ENCODE measurements at places on chromosomes 2 and 18. TPM values are rescaled to one million over a fixed set of nuclear protein-coding genes. Genes with fewer than 3 reads are reported as not detected.

Gene MALL
- 0.26 TPM for total RNA-seq

Gene PRSS56
- not detected for total RNA-seq

GRCh38 chr2:218257390-218257981, 3.3 kb upstream of the GPBAR1 start:
- H3K27ac ChIP-seq, result peak overlapping the region; percentile 31
- H3K27me3 ChIP-seq, result no peaks in the 10 kb centered on the region
- peaks cover 28% of the 10 kb centered on the region for H3K36me3 ChIP-seq
- no peak overlapping the region for H3K4me3 ChIP-seq

DNA sequence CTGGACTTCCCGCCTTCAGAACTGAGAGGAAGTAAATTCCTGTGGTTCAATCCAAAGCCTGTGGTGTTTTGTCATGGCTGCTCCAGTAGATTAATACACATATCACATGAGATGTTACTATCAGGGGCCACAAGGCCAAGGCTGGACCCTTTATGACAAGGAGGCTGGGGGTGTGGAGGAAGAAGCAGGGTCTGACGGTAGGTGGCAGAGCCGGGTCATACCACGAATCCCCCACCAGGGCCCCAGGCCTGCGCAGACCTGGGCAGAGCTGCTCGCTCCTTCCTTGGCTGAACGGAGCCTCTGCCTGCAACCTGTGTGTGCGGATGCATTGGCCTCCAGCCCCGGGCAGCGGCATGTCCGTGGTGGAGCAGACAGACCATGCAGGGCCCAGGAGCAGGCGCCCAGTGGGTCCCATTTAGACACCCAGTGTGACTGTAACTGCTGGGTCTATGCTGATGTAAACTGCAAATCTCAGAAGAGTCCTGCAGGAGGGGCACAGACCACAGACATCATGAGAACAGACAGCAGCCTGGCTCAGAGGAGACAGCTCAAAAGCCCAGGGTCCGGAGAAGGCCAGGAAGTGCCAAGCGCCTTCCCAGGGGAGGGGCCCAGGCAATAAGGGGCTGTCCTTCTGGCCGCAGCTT, 155.2 kb downstream of the PXDN start:
- H3K27me3 ChIP-seq, result no peaks in the 10 kb centered on the region
- no peak overlapping the region for H3K4me3 ChIP-seq
- H3K36me3 ChIP-seq, result no peaks in the 10 kb centered on the region
- no peak overlapping the region for H3K27ac ChIP-seq
- no peak for DNase-seq
- H3K4me1 ChIP-seq, result no peaks in the 10 kb centered on the region

DNA sequence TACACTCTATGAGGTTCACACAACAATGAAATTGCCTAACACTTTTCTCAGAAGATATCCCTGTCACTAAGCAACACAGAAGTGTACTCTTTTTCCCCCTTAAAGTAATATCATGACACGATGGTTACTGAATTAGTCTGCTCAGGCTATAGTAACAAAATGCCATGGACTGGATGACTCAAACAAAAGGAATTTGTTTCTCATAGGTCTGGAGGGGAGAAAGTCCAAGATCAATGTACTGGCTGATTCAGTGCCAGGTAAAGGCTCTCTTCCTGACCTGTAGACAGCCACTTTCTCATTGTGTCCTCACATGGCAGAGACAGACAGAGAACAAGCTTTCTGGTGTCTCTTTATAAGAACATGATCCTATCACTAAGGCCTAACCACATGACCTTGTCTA, 211.9 kb downstream of the RBM43 start:
- H3K27me3 ChIP-seq, result no peaks in the 10 kb centered on the region
- no peak for DNase-seq

DNA sequence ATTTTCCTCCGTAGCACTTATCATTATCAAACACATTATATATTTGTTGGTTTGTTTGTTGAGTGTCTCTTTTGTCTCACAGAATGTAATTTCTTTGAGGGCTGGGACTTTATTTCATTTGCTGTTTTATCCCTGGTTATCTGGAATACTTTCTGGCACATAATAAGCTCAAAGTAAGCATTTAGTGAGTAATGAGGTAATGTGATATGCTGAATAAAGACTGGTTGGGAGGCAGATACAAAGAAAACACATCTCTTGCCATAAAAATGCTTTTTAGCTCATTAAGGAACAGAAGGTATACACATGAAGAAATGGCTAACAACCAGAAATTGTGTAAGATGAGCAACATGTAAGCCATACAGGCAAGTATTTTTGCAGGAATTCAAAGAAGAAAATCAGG, 1411.8 kb downstream of the LRP1B start:
- H3K4me1 ChIP-seq, result no peaks in the 10 kb centered on the region
- no peaks in the 10 kb centered on the region for H3K36me3 ChIP-seq
- H3K4me3 ChIP-seq, result no peak overlapping the region
- no peak for DNase-seq
- H3K27me3 ChIP-seq, result no peaks in the 10 kb centered on the region
- H3K27ac ChIP-seq, result no peak overlapping the region

- no peaks in the 10 kb centered on the region for H3K4me1 ChIP-seq
- DNase-seq, result no peak
- H3K36me3 ChIP-seq, result no peaks in the 10 kb centered on the region
- no peak overlapping the region for H3K4me3 ChIP-seq
- H3K27me3 ChIP-seq, result no peaks in the 10 kb centered on the region
- no peak overlapping the region for H3K27ac ChIP-seq
These were observed 75.8 kb downstream of the LNPK start for GRCh38 chr2:175926272-175926671.

GRCh38 chr18:77896586-77897252, 647.1 kb downstream of the GALR1 start:
- no peak for DNase-seq
- H3K36me3 ChIP-seq, result no peaks in the 10 kb centered on the region
- H3K27ac ChIP-seq, result no peak overlapping the region
- H3K27me3 ChIP-seq, result no peaks in the 10 kb centered on the region
- no peaks in the 10 kb centered on the region for H3K4me1 ChIP-seq

GRCh38 chr18:76162886-76163285, 332.2 kb downstream of the ZNF516 start:
- H3K27ac ChIP-seq, result no peak overlapping the region
- H3K27me3 ChIP-seq, result no peaks in the 10 kb centered on the region
- no peak overlapping the region for H3K4me3 ChIP-seq
- no peaks in the 10 kb centered on the region for H3K36me3 ChIP-seq

DNA sequence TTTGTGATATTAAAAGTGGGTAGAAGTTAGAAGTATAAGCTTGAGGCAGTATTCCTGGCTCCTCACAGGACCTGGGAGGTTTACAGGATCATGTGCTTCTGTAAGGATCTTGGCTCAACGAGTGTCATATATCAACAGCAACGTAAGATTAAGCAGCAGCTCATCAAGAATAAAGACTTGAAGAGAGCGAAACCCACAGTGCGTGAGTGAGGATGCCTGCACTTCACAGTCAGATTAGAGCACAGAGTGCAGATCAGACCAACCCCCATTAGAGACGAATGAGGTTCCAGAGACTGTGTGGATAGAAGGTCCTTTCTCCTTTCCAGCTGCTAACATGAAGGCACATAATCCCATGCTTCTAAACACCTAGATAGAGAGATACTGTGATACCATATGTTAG, 1656.7 kb upstream of the NXPH2 start:
- H3K36me3 ChIP-seq, result no peaks in the 10 kb centered on the region
- H3K4me3 ChIP-seq, result no peak overlapping the region
- no peaks in the 10 kb centered on the region for H3K27me3 ChIP-seq
- H3K4me1 ChIP-seq, result no peaks in the 10 kb centered on the region

GRCh38 chr2:11118761-11119160, 36.5 kb upstream of the SLC66A3 start:
- no peak for DNase-seq
- H3K4me3 ChIP-seq, result no peak overlapping the region
- H3K27me3 ChIP-seq, result no peaks in the 10 kb centered on the region
- H3K27ac ChIP-seq, result no peak overlapping the region
- no peaks in the 10 kb centered on the region for H3K4me1 ChIP-seq

DNA sequence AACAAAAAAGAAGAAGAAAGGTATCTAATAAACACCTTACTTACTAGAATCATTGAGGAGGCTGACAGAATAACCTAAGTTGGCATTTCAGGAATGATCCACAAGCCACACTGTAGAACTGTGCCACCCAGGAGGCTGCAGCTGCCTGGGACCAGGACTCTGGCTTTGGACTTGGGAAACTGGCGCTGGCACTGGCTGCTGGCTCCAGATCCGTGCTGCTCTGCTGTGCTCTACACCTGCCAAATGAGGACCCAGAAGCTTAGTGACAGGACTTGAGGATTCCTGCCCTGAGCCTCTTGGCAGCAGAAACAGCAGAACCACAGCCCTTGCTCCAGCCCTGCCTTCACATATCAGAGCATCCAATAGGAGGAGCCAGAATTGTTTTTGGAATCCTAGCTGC, 113.5 kb downstream of the CABLES1 start:
- H3K27ac ChIP-seq, result no peak overlapping the region
- H3K4me3 ChIP-seq, result no peak overlapping the region
- DNase-seq, result no peak
- H3K27me3 ChIP-seq, result no peaks in the 10 kb centered on the region
- no peaks in the 10 kb centered on the region for H3K4me1 ChIP-seq
- peaks cover 15% of the 10 kb centered on the region for H3K36me3 ChIP-seq

- H3K27ac ChIP-seq, result no peak overlapping the region
- no peak for DNase-seq
- H3K4me3 ChIP-seq, result no peak overlapping the region
- no peaks in the 10 kb centered on the region for H3K4me1 ChIP-seq
These were observed 53.8 kb upstream of the RBBP8 start for GRCh38 chr18:22879293-22879692.

GRCh38 chr2:72015266-72015665, 132.4 kb downstream of the CYP26B1 start:
- H3K27ac ChIP-seq, result no peak overlapping the region
- H3K4me1 ChIP-seq, result no peaks in the 10 kb centered on the region
- no peak overlapping the region for H3K4me3 ChIP-seq
- H3K36me3 ChIP-seq, result no peaks in the 10 kb centered on the region
- no peaks in the 10 kb centered on the region for H3K27me3 ChIP-seq

- H3K36me3 ChIP-seq, result no peaks in the 10 kb centered on the region
- no peak for DNase-seq
- no peak overlapping the region for H3K27ac ChIP-seq
- no peaks in the 10 kb centered on the region for H3K27me3 ChIP-seq
These were observed 151.6 kb downstream of the RAPGEF4 start for GRCh38 chr2:172887280-172887679.

DNA sequence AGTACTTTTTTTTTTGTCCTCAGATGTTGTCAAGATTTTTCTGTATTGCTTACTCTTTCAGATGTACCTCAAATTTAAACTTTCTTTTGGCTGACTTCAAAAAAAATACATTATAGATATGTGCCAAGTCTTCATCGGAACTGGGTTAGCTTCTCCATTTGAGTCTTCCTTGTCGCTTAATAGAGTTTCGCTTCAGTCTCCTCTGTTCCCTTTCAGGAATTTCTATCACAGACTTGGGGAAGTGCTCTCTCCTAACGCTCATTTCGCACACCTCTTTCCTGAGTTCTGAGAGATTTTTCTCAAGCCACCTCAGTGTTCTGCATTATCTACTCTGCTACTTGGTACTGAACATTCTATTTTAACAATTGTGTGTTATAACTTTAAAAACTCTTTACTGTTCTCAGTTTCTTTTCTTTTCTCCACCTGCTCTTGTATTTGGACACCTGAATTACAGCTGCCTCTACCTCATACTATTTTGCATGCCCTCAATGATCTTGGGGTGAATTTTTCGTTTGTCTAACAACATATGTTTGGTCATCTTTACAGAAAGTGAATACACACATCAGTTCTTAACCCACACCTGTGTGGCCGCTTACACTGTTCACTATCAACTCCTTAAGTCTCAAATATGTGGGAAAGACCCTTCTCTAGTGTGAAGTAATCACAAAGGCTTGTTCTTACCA, 16.5 kb downstream of the PTPN2 start:
- peaks cover 19% of the 10 kb centered on the region for H3K4me1 ChIP-seq
- no peak overlapping the region for H3K4me3 ChIP-seq
- no peaks in the 10 kb centered on the region for H3K36me3 ChIP-seq

Measured in GM12878 (cell line).